ENCODE measurements at places on chromosomes 1 and 21.
A peak's percentile ranks its signal among the peaks of the same experiment; 100 is the strongest.

DNA sequence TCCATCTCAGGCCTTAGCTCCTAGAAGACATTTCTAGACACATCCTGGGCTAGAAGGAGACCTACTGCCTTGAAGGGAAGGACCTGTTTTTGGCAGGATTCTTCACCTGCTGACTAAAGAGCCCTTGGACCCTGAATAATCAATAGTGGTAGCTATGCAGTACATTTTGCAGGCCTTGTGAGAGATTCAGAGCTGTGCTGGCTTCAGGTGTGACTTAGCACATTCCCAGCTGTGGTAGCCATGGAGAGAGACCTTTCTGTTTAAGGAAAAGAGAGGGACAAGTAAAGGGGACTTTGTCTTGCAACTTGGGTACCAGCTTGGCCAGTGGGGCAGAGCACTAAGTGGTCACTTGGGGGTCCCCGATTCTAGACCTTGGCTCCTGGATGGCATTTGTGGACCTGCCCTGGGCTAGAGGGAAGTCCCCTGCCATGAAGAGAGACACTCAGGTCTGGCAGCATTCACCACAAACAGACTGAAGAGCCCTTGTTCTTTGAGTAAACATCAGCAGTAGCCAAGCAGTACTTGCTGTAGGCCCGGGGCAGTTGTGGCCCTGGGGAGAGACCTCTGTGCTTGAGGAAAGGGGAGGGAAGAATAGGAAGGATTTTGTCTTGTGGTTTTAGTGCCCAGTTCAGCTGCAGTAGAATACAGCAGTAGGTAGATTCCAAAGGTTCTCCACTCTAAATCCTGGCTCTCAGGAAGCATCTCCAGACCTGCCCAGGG is 26.2 kb upstream of the CD1A start:
- DNase-seq: no peak

DNA sequence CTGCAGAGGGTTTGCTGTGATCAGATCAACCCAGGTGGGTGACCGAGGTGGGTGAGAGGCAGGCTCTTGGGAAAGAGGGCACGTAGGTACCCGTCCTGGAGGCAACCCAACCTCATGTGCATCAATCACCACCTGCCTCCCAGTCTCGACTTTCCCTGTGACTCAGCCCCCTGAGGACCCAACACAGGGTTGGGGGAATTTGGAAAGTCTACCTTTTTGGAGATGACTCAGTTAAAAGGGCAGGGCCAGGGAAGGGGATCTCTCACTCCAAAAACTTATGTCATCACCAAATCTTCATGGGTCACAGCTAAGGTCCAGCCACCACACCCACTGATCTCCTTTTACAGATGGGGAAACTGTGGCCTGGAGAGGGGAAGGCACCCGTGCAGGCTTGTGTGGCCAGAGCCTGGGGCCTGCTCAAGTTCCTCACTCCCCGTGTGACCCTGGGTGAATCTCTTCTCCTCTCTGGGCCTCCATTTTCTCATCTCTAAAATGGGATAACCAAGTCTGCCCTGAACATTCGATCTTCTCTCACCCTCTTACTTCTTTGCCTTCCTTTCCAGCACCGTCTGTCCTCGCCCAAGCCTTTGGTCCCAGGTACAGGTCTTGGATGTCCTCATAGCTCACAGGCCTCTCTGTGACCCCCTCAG is 34.6 kb upstream of the WNT4 start:
- DNase-seq: no peak

DNA sequence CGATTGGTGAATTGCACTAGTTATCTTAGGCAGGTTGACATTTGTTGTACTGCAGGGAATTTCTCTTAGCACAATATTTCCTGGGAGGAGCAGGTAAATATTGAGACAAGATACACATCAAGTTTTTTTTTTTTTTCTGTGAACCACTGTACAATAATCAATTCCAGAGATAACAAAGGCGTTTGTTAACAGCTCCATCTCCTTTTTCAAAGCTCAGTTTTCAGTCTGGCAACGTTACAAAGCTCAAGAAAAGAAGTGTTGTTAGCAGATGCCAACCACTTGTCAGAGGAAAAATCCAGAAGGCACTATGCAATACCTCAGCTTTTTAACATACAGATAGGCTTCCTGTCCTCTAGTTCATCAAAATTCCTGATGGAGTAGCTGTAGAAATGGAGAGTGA is 40.9 kb upstream of the DAB1 start:
- peak; percentile 56 for DNase-seq

GRCh38 chr1:12245733-12246132 is 15.9 kb downstream of the VPS13D start:
- no peak for DNase-seq

- DNase-seq: no peak
Measured at GRCh38 chr1:2973601-2974593, 47.4 kb upstream of the ACTRT2 start.

- no peak for DNase-seq
Measured at GRCh38 chr1:182430263-182431068, 19.5 kb upstream of the RGSL1 start.

GRCh38 chr1:230313453-230314141 is 112.5 kb downstream of the PGBD5 start:
- no peak for DNase-seq

DNA sequence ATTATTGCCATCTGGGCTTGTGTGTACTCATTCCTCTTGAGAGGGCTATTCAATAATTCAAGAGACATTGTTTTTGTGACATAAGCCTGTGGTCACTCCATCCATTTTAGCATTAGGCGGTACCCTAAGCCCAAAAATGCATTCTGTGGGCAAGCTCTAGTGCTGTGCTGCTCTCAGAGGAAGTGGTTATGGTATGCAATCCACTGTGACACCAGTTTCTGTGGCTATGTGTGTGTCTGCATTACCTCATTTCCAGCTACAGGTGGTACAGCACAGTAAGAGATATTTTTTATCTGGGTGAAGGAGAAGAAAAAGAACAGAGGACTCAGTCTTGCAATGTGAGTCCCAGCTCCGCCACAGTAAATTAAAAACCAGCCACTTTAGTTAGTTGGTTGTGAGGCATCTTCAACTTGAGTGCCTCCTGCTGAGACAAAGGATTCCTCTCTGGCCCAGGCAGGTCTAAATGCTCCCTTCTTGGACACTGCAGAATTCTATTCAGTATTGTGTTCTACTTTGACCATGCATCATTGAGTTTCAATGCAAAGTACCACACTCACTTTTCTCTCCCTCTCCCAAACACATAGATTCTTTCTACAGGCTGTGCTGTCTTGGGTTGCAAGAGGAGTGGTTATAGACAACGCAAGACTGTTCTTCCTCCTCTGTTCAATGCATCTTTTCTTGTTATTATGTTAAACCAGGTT is 777.8 kb upstream of the BRINP3 start:
- DNase-seq: no peak

GRCh38 chr1:23196627-23197328 is 20.5 kb downstream of the HTR1D start:
- no peak for DNase-seq

- DNase-seq: no peak
Measured at GRCh38 chr1:88736633-88737248, 52.7 kb downstream of the PKN2 start.

DNA sequence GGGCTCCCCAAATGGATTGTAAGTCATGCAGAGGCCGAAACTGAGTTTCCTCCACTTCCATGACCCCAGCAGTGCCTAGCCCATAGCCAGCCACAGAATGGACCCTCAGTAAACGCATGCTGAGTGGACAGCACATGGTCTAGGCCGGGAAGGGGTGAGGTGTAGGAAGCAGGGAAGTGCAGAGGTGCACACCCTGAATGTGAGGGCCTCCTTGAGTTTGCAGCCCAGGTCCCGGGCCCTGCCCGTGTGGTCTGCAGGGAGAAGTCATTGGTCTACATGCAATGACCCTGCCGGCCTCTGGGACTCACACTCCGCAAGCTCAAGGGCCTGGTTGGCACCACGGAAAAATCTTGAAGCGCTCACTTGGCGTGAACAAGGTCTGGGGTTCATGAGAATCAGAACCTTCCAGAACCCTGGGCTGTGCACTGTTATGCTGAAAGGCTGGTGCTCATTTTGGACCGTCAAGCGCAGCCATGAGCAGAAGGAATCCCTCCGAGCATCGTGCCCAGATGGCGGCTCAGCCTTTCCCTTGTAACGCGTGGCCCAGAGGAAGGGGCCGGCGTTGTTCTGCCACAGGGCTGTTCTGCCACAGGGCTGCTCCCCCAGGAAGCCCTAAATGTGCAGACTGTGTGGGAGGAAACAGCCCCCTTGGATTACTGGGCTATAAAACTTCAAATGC is 66.4 kb downstream of the PSMG1 start:
- DNase-seq: no peak

DNA sequence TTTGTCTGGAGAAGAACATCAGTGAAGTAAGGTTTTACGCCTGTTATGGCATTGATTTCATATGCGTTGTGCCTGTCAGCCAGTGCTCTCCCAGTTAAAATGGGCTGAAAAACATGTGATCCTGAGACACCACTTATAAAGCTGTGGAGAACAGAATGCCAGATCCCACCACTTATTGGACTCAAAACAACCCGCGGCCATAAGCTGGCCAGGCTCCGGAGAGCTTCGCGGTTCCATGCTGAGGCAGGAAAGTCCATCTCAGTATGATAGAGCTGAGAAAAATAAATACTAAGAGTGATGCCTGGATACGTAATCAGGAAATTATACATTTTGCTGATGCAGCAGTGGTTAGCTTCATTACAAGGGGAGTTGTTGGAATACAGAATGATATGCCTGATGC is 5.1 kb downstream of the APOBEC4 start:
- no peak for DNase-seq

DNA sequence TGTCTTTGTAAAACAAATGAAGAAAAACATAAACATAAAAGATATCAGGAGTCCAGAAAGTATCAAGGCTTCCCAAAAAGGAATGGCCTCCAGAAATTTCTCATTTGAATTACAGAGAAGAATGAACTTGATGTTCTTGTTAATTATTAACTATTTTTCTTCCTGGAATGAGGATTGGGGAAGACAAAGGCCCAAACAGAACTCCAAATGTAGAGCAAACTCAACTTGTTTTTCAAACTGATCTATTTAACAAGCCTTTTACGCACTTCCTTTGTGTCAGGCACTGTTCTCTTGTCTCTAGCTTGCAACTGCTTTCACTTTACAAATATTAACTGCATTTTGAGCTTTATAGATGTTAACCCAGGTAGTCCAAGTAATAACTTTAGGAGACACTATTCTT is 45.5 kb downstream of the LAMC2 start:
- DNase-seq: no peak

GRCh38 chr1:238624776-238625175 is 734.1 kb upstream of the ZP4 start:
- no peak for DNase-seq

- DNase-seq: peak; percentile 39
Measured at GRCh38 chr1:235650341-235651169, 971 bp upstream of the GNG4 start.

GRCh38 chr1:156135930-156136871 is 17.2 kb upstream of the SEMA4A start:
- no peak for DNase-seq

DNA sequence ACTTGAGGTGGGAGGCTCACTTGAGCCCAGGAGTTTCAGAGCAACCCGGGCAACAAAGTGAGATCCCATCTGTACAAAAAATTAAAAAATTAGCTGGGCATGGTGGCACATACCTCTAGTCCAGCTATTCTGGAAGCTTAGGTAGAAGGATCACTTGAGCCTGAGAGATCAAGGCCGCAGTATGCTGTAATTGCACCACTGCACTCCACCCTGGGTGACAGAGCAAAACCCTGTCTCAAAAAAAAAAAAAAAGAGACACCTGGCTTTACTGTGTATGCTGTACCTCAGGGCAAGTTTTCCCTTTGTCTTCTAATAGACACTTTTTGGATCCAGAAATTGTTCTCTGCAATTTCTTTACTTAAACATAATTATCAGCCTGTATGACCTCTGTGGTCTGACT is 23.1 kb upstream of the RCC1 start:
- DNase-seq: no peak

DNA sequence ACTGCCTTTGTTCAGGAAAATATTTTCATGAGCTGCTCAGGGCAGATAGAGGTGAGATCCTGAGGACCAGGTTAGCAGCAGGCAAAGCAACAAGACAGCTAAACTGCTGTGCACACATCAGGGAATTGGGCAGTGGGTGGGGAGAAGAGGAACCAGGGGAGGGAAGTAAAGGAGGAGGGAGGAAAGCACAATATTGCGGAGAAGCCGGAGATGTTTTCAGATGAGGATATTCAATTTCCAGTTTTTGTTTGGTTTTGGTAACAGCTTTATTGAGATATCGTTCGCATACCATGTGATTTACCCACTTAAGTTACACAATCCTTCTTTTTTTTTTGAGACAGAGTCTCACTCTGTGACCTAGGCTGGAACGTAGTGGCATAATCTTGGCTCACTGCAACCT is 34.5 kb downstream of the EPHA10 start:
- DNase-seq: no peak

GRCh38 chr1:229943988-229944743 is 122.9 kb upstream of the GALNT2 start:
- DNase-seq: no peak

DNA sequence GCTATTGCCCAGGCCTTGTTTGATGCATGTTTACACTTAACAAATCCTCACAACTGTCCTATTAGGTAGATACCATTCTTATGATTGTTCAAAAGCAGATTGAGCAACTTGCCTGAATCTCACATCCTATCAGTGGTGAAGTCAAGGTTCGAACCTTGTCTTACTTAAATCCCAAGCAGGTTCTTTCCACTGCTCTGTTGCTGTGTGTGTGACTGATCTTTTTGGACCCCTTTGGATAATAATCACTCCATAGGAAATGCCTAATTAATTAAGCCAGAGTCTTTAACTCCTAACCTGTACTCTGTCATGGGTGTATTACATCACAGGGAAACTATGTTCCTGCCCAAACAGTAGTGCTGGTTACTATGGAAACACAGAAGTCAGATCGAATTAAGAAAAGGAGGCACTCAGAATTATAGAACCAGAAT is 84.2 kb downstream of the SPATA46 start:
- no peak for DNase-seq

GRCh38 chr1:243251539-243251938 is 3.5 kb downstream of the CEP170 start:
- DNase-seq: no peak

DNA sequence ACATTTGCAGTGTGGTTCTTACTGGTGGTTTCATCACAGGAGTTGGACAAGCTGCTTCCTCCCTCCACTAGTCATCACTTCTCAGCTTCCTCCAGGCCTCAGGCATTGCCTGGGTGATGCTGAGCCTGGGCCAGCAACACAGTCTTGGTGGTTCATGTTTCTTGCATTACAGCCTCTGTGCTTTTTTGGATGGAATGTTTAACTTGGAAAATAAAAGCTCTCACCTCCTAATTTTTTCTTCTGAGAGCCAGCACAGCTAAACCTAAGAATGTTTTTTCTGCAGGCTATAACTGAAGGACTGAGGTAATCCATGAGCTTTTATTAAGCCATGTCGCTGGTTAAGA is 66.1 kb upstream of the RHOU start:
- DNase-seq: no peak

GRCh38 chr1:13794231-13795187 is 94.5 kb downstream of the PRDM2 start:
- DNase-seq: no peak

DNA sequence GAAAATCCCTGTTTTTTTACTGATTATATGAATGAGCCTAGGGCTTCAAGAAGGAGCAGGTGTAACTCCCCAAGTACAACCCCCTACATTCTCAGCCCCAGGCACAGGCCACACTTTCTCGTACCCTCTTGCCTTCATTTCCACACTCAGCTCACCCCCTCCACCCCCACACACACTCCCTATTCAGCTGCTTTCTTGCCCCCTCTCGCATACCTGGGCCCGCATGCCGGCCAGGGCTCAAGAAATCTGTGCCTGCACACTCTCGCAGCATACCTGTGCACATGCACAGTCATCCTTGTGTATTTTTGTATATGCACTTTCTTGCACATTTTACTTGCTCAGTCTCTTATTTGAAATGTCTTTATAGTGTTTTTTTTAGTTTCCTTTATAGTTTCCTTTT is 2.0 kb downstream of the PTPRF start:
- DNase-seq: no peak

- DNase-seq: no peak
Measured at GRCh38 chr1:228145463-228146416, 4.0 kb upstream of the GJC2 start.
